Muscle of leg (tissue), 16 donors: ENCODE measurements at places on chromosomes 6 and 20. TPM values are rescaled to one million over a fixed set of nuclear protein-coding genes. Genes with fewer than 3 reads are reported as not detected.

DNA sequence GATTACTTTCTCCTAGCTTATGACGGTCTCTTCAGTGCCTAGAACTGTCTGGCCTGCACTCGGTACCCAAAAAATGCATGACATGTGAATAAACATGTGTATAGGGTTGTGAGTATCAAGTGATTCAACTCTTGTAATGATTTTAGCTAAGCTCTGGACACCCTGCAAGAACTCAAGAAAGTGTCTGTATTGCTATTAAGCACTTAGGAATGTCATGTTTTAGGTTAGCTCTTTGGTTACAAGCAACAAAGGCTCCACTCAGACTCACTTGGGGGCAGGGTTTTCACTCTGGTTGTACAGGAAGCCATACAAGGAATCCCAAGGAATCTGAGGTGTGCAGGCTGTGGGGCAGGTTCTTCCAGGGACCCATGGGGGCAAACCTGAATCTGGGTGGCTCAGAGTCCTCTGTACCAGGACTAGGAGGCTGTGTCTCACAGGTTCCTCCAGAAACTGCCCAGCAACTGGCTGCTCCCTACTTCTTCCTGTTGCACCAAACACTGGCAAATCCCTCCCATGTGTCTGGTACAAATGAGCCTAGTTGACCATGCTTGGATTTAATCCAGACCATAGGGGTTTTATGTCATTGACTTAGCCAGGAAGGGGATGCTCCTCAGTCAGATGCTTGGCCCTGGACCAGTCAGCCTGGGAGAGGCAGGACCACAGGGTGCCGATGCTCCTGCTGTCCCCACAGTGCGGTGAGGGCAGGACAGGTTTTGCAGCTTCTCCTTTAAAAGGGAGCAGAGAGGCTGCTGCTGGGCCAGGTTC lies 77.9 kb upstream of the CDH4 start:
- DNase-seq, result no peak

DNA sequence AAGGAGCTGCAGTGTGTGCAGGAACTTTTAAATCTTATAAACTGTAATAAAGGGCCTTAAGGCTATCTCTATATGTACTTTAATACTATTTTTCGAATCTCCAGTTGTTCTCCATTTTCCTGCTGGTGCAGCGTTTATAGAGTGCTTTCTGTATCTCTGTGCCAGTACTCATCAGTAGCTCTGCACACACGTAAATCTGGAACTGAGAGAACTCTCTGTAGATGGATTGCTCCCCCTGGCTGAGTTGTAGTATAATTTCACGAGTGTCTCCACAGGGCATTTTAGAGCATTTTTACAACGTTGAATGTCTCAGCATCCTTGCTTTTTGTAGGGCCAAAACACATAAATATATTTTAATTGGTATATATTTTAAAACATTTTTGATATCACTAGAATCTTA lies 256.5 kb downstream of the TRDN start:
- peak; percentile 35 for DNase-seq

C2 gene
- total RNA-seq, result 3.7 TPM

C6orf118 gene
- 0.89 TPM for total RNA-seq

DNA sequence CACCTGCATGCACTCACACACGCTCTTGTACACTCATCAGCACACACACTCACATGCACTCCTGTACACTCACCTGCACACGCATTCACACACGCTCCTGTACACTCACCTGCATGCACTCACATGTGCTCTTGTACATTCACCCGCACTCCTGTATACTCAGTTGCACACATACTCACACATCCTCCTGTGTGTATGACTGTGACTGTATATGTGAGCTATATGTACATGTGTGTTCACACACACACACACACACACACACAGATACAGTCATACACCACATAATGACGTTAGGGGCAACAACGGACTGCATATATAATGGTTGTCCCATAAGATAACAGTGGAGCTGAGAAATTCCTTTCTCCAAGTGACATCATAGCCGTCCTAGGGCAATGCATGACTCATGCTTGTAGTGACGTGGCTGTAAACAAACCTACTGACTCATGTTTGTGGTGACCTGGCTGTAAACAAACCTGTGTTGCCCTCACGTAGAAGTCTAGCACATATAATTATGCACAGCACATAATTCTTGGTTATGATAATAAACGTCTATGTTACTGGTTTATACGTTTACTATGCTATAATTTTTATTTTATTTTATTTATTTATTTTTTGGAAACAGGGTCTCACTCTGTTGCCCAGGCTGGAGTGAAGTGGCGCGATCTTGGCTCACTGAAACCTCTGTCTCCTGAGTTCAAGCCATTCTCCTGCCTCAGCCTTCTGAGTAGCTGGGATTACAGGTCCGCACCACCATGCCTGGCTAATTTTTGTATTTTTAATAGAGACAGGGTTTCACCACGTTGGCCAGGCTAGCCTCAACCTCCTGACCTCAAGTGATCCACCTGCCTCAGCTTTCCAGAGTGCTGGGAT lies 22.8 kb upstream of the TAF4 start:
- DNase-seq, result no peak

- no peak for DNase-seq
These were observed 11.1 kb upstream of the HTR1B start for GRCh38 chr6:77474286-77474956.
